Stimulated activated CD8-positive, alpha-beta memory T cell treated with anti-CD3 and anti-CD28 coated beads, Interleukin-4, amount 100 ng/mL, for 24 hours (primary cell): ENCODE measurements at places on chromosomes 12 and 14.

GRCh38 chr12:27711317-27711682 lies 668 bp downstream of the MRPS35 start:
- no peak for DNase-seq

DNA sequence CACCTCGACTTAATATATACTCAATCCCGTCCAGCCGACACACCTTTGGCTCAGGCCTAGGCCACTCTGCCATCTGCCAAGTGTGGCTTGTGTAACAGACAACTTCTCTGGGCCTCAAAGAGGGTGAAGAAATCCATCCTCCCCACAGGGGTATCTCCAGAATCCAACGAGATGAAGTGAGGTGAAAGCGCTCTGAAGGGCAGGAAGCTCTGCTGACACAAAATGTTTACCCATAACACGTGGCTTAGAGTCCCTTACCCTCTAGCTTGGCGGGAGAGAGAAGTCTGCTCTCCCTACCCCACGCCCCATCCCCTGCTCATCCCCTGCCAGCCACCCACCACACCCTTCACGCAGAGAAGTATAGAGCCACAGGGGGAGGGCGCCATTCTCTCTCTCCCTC lies 13.0 kb downstream of the ZBTB39 start:
- no peak for DNase-seq

DNA sequence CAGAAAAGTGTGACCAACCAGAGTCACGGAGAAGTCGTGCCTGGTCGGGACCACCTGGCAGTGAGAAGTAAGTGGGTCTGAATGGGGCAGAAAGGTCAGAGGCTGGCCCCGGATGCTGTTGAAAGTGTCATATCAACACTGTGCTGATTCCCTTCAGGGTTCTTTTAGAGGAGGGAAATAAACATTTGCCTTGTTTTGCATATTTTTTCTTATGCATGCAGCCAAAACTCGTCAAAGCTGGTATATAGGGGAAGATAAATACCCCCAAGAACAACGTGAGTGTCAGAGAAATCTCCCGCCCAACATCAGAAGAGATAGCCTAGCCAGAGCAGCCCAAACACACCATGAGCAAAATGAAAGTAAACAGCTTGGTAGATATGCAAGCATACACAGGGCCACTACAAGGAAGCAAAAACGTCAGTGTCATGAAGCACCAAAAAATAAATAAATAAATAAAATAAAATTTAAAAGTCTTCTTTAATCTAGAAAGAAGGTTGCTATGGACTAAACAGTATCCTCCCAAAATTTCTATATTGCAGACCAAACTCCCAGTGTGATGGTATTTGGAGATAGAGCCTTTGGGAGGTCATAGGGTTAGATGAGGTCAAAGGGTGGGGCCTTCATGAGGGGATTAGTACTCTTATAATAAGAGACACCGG lies 22.1 kb downstream of the EIF5 start:
- DNase-seq = no peak

GRCh38 chr14:74886001-74886400 lies 4.3 kb downstream of the DLST start:
- no peak for DNase-seq

DNA sequence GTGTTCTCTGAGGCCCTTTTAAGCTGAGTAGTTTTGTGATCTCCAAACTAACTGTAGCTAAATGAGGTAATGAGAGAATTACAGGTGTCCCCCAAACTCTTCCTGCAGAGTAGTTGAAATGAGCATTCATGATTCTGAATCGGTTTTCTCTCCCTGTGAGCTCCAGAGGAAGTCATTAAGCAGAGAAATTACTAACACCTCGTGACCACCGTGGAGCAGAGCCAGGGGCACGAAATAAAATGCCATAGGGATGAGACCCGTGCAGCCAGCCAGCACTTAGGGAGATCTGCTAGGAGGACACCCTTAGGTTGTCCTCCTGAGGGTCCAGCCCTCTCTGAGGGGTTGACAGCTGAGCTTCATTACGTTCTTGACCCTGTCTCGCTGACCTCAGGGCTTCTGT lies 79.5 kb downstream of the SLC25A47 start:
- DNase-seq = no peak

- no peak for DNase-seq
Observed at GRCh38 chr14:69471916-69472315, 12.6 kb upstream of the PLEKHD1 start.

DNA sequence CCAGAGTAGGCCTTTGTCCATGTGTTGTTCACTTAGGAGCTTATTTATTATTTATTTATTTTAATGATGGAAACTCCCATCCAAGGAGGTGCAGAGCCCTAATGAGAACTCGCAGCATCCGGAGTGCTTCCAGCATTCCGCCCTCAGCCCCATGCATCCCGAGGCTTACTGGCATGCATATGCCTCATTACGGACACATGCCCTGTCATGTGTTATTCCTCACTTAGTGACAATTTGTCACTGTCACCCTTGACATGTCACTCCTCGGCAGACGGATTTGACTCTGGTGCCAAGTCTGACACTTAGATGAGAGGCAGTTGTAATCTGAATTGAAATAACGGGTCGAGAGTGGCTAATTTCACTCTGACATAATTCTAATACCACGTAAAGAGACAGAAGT lies 132.8 kb downstream of the VRK1 start:
- DNase-seq = no peak

DNA sequence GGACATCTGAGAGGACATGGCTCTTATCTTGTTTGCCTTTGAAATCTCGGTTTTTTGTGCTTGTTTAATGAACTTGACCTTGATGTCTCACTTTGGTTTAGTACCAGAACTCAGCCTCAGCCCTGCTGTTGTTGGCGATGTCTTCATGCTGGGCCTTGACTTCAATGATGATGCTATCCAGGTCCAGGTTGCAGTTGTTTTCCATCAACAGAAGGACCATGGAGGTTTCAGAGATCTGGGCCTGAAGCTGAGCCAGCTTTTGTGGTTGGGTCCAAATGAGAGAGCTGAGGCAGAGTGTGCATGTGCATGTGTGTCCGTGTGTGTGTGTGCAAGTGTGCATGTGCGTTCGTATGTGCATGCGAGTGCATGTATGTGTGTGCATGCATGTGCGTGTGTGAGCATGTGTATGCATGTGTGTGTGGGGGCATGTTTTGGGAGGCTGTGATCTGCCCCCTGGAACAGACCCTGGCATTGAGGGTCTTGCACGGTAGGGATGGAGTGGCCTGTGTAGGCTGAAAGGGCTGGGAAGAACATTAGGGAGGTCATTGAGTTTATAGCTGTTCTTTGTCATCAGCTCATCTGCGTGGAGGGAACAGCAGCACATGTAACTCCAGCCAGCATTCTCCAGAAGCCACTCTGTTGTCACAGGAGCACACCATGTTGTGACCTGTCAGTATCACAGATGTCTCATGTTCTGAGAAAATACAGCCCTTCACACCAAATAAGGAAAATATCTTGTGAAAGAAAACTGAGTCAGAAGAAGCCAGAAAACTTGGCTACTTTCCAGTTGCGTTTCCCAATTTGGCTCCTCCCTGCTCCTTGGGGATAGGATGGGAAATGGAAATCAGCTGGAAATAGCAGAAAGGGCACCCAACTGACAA lies 10.0 kb upstream of the KRT82 start:
- no peak for DNase-seq

- DNase-seq = no peak
Observed at GRCh38 chr14:94026889-94027469, 839 bp downstream of the OTUB2 start.

GRCh38 chr12:22029491-22029890 lies 16.5 kb upstream of the CMAS start:
- DNase-seq = no peak

DNA sequence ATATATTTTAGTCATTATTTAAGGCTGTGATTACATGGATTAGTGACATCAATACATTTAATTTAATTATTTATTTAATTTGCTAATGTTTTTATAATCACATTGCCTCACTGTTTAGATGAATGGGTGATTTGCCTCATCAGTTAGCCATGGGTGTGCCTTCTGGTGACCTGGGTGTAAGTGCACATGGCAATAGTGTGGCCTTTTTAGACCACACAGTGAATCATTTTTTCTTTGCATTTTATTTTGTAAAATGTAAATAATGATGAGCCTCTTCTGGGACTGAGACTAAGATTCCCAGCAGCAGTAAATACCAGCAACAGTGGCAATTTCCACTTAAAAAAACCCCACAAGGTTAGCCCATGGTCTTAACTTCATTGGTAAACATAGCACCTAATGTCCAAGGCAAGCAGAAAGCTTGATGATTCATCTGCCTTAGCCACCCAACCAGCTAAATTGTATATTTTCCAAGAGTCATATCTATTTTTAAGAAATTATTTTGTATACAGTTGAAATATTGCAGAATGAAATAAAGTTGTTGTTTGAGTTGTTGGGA lies 235.9 kb upstream of the NOVA1 start:
- no peak for DNase-seq

DNA sequence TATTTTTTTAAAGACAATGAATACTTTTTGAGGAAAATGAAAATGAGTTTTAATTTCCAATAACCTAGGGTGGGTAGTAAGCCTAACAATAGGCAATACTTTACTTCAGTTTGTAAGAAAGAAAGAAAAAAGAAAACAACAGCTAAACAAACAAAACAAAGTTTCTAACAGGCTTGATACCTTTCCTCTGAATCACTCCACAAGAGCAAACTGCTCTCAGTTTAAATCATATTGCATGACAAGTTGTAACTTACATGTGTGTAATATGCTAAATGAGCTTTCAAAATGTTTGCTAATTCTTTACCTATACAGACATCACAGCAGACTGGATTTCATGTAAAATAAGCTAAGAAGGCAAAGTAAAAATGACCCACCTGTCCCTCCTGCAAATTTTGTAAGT lies 6.7 kb upstream of the LMO3 start:
- DNase-seq = no peak

- DNase-seq = no peak
Observed at GRCh38 chr12:111389635-111390034, 16.1 kb upstream of the SH2B3 start.

GRCh38 chr14:61322011-61322798 lies 826 bp downstream of the PRKCH start:
- DNase-seq = no peak

DNA sequence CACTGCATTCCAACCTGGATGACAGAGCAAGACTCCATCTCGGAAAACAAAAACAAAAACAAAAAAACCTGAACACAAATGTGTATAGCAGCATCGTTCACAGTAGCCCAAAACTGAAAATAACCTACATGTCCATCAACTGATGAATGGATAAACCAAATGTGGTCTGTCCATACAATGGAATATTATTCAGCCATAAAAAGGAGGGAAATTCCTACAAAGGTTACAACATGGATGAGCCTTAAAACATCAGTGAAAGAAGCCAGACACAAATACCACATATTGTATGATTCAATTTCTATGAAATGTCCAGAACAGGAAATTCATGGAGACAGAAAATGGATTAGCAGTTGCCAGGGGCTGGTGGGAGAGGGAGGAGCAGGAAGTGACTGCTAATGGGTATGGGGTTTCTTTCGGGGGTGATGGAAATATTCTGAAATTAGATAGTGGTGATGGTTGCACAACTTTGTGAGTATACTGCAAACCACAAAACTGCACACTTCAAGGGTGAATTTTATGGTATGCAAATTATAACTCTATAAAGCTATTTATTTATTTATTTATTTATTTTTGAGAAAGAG lies 4.0 kb downstream of the MYL2 start:
- DNase-seq = no peak

GRCh38 chr14:93926245-93926872 lies 785 bp upstream of the FAM181A start:
- no peak for DNase-seq

- peak; percentile 97 for DNase-seq
Observed at GRCh38 chr12:69239352-69239921, at the start of gene CPSF6. TSS of gene CPSF6 (plus strand) at chr12:69239569. CDS start at chr12:69239647, 78 bp downstream.

- no peak for DNase-seq
Observed at GRCh38 chr14:22336031-22336430, 253.0 kb downstream of the DAD1 start.

DNA sequence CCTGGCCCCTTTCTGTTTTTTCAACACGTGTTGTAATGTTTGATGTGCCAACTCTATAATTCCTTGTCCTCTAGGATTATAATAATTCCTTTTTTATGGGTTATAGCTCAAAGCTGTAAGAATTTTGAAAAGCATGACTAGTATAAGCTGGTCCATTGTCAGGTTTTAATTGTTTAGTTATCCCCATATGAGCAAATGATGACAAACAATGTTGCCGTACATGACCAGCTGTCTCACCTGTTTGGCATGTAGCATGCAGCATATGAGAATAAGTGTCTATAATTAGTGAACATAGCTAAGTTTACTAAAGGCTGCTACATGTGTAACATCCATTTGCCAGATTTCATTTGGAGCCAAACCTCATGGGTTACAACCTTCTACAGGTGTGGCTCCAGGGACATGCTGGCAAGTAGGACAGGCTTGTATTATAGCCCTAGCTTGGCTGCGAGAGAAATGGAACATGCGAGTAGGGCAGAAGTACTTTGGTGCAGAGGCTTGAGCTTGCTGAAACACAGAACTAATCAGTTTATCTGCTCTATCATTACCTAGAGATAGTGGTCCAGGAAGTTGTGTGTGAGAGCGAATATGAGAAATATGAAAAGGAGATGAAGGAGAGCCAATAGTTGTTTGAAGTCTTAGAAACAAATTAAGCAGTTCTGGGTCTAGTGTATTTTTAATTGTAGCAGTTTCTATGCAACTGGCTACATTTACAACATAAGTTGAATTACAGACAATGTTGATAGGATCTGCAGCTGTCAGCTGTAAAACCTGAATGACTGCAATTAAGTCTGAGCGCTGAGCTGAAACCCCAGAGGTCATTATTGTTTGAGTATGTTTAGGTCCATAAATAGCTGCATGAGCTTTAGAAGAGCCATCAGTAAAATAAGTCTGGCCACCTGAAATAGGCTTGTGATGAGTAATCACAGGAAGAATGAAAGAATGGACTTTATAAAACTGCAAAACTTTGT lies 22.6 kb upstream of the MAPKAPK5 start:
- no peak for DNase-seq

GRCh38 chr14:50055461-50056228 lies 60.7 kb downstream of the VCPKMT start:
- no peak for DNase-seq

DNA sequence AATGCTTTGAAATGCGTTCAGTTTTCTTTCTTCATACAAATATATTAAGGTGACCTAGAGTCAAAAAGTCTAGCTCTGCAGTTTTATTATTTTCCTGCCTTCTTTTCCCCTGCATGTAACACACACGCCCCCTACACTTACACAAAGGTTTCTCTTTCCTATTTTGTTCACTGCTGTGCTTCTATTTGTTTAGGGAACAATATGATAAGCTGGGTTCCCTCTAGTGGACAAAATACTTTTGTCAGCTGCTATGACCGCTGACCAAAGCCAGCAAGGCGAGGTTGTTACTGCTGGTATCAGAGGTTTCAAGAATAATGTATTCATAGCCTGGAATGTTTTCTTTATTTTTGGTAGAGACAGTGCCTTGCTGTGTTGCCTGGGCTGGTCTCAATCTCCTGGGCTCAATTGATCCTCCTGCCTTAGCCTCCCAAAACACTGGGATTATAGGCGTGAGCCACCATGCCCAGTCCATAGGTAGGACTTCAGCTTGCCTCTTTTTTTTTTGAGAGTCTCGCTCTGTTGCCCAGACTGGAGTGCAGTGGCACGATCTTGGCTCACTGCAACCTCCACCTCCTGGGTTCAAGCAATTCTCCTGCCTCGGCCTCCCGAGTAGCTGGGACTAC lies 33.4 kb downstream of the FNTB start:
- DNase-seq = no peak
